ENCODE measurements at places on chromosomes 1 and 21.

- no peak for DNase-seq
Observed at GRCh38 chr1:178962853-178963711, 62.6 kb upstream of the FAM20B start.

GRCh38 chr1:21189906-21190500 is 13.3 kb upstream of the EIF4G3 start:
- DNase-seq, result no peak

DNA sequence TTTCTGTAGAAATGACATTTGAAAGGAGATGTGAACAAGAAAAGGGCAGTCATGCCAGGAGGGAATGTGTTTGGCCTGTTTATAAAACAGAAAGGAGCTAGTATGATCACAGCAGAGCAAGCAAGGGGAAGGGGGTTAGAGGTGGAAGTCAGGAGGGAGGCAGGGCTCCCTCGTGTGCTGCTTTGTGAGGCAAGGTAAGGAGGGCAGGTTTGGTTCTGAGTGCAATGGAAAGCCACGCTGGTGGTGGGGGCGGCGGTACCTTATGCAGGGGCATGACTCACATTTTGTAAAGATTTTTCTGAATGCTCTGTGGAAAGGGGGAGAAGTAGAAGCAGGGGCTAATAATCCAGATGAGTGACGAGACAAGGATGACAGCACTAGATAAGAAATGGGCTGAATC is 197.5 kb upstream of the C8B start:
- no peak for DNase-seq

DNA sequence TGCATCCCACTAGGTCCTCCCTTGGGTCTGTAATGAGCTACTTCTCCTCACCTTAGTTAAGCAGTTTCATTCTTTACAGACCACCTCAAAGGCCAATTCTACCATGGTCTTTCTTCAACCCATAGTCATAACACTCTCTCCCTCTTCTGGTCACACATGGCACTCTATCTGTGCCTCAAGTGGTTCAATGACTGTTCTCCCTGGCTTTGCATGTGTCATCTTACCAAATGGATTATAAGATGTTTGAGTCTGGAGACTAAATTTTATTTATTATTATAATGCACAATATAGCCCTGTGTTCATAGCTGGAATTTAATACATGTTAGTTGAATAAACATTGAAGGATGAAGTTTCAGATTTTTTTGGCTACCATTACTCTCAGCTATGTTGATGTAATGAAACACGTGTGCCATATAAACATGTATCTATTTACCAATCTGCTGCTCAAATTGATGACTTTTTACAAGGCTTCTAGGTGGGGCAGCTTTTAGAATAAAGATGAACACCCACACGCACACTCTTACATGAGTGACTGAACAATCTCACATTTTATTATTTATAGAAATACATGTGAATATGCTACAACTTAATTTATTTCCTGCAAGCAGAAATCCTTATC is 102.1 kb downstream of the RUNX1 start:
- DNase-seq, result no peak

DNA sequence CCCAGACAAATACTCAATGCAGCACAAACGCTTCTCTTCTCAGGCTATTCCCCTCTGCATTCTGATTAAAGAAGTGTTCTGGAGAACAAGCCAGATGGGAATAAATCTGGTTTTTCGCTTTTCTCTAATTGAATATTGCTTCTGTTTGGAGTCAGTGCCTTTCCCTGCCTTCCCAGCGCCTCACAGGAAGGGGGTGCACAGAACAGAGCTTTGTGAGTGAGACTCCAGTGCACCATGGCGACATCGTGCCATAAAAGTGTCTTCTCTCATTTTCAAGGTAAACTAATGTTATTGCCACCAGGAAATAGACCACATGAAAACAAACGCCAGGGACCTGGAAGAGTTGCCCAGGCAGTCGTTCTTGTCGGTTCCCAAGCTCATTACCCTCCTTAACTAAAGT is 43.6 kb upstream of the SLC45A1 start:
- DNase-seq, result no peak

- DNase-seq, result no peak
Observed at GRCh38 chr1:156444407-156445001, 56.1 kb downstream of the MEF2D start.

Measured in AG09319 (cell line).